Tongue (tissue), 3 donors: ENCODE measurements at places on chromosomes 5 and 9. TPM values are rescaled to one million over a fixed set of nuclear protein-coding genes. Genes with fewer than 3 reads are reported as not detected.
A peak's percentile ranks its signal among the peaks of the same experiment; 100 is the strongest.

DNA sequence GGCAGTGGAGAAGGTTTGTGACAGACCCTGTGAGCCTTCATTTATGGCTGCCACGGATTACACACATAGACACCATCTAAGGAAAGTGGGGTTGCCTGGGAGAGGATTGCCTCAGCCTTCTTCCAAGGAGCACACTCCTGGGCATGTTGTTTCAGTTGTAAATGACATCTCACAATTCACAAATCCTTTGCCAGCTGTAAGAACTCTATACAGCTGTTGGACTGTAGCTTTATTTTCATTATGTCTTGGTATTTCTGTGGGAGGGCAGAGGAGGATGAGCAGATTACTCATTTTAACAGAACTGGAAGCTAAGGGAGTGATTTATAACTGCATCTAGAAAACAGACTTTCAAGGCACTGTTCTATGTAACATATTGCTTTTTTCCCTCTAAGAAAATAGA is 25.6 kb downstream of the MELK start:
- no peak for DNase-seq

- DNase-seq: no peak
These were observed 101.2 kb upstream of the TRIM32 start for GRCh38 chr9:116585896-116586295.

DNA sequence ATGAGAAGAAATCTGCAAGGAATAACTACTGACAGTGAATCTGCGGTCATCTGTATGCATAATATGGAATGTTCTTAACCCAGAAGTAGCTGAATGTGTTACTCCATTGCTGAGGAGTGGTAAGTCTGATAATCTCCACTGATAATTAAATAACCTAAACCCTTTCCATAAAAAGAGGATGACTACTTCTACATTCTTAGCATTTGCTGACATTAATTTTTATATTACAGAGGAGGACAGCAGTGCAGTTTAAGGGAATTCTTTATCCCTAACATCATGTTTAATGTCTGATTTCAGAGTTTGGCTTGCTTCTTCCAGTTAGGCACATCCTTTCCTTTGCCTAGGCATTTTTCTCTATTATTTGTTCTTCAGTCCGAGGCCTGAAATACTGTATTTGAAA is 52.2 kb downstream of the CDC42SE2 start:
- DNase-seq: no peak

SDHA gene
- total RNA-seq: 201 TPM

DNA sequence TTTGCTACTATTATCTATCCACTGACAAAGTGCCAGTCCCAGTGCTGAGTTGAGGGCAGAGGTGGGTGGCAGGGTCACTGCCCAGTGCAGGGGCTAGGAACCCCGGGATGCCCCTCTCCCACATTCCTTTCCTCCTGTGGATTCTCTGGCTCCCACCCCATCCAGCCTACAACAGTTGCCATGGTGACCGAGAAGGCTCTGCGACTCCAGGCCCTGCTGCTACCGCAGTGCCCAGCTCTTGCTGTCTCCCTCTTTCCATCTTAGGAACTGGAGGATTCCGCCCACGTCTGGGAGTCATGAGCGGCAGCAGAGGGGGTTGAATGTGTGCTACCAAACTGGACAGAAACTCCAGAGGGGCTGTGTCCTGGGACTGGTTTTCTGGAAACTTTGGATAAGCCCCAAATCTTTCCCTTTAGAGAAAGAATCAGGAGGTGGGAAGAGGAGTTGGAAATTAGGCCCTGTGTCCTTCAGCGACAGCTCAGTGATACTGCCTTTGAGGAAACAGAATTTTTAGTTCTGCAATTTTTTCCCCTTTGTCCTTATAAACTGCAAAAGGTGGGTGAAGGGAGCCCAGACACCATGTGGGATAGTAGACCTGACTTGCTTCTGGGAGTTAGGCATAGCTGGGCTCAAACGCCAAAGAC is 20.7 kb upstream of the C5orf47 start:
- DNase-seq: no peak

DNA sequence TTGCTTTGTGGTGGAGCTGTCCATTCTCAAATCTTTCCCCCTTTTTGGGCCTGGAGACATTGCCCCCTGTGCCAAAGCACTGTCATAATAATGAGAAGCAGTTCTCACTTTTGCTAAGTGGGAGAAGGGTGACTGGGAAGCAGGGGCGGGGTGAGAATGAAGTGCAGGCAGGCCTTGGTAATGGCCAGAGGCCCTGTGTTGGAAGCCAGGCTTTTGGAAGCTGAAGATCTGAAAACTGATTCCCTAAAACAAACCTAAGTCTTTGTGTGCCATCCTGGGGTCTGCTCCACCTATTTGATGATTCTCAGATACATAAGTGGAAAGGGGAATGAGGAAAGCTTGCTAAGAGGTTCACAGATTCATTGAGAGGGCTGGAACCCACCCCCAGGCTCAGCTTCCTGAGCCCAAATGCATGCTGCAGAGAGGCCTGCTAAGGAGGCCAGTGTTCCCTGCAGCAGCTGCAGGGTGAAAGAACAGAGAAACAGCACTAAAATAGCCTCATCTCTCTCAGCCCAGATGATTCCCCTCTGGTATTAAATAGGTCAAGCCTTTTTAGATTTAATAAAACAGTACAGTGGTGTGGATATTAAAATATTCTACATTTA is 75.0 kb downstream of the NSG2 start:
- peak; percentile 24 for DNase-seq

ROR2 gene
- total RNA-seq: 14.0 TPM

- DNase-seq: no peak
These were observed 36.3 kb upstream of the BASP1 start for GRCh38 chr5:17180864-17181723.

DNA sequence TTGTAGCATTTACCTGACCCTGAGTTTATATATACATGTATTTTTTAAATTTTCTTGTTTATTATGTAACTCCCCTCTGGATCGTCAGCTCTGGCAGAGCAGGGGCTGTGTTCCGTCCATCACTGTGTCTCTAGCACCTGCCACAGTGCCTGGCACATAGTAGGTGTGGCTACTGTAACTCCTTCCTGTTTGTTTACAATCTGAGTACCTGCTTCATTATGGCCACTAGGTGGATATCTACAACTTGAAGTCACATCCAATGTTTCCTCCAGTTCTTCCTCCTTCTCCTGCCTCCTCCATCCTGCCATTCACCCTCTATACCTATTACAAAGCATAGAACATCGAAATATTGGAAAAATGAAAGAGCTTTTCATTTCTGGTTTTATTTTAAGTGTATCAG is 14.2 kb upstream of the PPP1R2B start:
- no peak for DNase-seq

EIF4EBP3 gene
- total RNA-seq: not detected

CDKN2A gene
- total RNA-seq: not detected

PCDHA7 gene
- total RNA-seq: 0.21 TPM
